Daoy (cell line): ENCODE measurements at places on chromosomes 6 and 20.

GRCh38 chr6:155628306-155628705 lies 172.7 kb upstream of the NOX3 start:
- no peak for DNase-seq

DNA sequence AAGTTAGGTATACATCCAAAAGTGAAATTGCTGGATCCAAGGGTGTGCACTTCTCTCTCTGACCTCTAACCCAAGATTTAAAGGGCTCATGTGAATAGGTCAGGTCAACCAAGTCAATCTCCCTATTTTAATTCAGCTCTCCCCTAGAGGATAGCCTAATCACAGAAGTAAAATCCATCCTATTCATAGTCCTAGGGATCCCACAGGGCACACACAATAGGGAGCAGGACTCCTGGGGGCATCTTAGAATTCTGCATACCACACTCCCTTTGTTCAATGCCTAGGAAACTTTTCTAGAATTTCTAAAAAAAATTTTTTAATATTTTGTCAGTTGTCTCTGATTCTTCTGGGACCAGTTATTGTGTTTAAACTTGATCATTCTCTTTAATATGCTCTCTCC lies 35.1 kb downstream of the CST9L start:
- no peak for DNase-seq

DNA sequence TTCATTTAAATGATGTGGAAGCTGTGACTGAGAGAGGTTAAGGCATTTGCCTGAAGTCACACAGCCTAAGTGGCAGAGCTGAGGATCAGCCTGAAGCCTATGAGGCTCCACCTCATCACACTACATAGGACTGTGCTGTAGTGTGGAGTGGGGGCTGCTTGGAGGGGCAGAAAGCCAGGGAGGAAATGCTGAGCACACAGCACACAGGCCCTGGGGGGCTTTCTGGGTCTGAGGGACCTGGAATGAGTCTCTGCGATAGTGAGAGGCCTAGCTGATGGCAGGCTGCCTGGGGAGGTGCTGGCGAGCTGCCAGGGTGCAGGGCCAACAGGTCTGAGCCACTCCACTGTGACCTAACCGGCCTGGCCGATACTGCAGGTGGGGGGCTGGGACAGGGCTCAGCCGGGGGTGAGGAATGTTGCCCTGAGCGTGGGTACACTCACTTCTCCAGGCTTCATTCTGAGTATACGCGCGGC lies 2.2 kb upstream of the ARHGAP40 start:
- peak; percentile 38 for DNase-seq

GRCh38 chr20:56328861-56329260 lies 29.9 kb upstream of the FAM210B start:
- DNase-seq = no peak

DNA sequence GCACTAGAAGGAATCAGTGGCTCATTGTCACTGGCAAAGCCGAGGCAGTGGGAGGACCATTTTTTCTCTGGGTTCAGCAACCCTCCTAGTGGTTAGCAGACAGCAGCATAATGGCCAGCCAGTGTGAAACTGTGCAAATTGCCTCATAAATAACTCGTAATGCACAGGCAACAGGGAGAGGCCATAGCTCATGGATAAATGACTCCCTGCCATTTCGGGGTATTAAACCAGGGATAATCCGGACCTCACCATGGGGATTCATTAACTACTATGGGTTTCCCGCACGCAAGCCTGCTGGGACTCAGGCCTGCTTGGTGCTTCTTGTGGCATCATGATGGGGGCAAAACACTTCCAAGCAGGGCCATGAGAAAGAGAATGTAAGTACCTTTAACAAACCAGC lies 158.2 kb upstream of the CHD6 start:
- no peak for DNase-seq

GRCh38 chr20:1654996-1655395 lies 2.6 kb downstream of the SIRPG start:
- DNase-seq = no peak
